ENCODE measurements at places on chromosomes 16 and 17. TPM values are rescaled to one million over a fixed set of nuclear protein-coding genes. Genes with fewer than 3 reads are reported as not detected.

KRT12 gene
- not detected for total RNA-seq

CSH1 gene
- not detected for total RNA-seq

ARL5C gene
- not detected for total RNA-seq

KRTAP17-1 gene
- not detected for total RNA-seq

KRT27 gene
- total RNA-seq = not detected

GDPD1 gene
- total RNA-seq = 0.39 TPM

KRTAP1-1 gene
- not detected for total RNA-seq

GPR139 gene
- total RNA-seq = not detected

CCDC144A gene
- total RNA-seq = 9.9 TPM
